ENCODE measurements at places on chromosomes 6 and 20.
A peak's percentile ranks its signal among the peaks of the same experiment; 100 is the strongest.

DNA sequence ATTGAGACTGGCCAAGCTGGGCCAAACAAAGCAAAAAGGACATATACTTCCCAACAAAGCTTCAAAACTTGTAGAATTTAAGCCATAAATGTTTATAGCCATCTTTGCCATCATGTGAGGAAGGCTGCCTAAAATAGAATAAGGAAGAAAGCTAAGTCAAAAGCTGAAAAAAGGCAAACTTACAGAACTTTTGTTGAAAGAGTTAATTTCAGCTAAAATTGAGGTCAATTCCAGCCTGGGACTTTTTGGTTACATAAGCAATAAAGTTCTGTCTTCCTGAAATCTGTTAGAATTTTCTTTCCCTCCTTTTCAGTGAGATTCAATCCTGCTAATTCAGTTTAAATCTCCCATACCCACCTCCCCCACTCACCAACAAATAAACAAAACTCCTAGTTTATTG, 227.9 kb upstream of the MARCKS start:
- no peak for DNase-seq

DNA sequence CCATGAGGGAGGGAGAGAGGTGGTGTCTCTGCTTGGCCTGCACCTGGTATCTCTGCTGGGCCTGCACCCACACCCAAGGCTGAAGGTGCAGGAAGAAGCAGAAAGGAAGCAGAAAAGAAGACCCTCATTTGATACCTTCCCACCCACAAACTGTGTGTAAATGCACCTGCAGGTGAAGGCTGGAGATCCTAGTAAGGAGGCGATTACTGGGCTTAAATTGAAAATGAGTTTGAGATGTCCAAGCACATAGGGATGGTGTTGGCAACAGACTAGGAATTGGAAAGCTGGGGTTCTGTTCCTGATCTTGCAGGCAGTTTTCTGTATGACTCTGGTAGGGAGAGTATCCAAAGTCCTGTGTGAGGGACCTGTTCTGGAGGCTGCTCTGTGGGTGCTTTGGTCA, 74.7 kb downstream of the LYRM2 start:
- DNase-seq: no peak

DNA sequence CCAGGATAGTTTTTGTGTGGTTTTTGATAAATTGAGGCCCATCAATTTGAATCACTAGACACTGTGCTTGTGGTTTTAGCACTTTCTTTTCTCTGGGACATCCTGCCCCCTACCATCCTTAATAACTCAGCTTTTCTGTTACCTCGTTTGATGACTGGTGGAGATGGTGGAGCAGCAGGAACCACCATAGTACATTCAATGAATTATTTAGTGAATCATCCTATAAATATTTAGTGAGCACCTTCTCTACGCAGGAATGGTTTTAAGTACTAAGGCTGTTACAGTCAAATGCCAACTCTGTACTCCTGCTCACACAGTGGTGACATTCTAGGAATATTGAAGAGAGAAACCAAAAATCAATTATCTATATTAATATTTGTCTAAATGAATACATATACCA, 585.2 kb downstream of the HAO1 start:
- no peak for DNase-seq

GRCh38 chr6:46586906-46587305, 65.7 kb downstream of the CYP39A1 start:
- no peak for DNase-seq

DNA sequence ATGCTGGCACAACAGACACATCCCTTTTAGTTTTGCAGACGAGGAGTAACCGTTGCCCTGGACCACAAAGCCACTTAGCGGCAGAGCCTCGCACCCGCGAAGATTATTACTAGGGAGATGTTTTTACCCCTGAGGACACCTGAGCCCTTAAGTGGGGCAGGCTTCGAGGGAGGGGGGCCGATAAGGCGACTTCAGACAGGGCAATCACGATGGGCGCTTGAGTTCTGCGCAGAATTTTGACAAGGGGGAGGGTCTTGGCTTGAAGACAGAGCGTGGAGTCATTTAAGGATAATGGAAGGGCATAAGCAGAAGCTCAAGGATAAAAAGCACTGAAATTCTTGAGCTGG, 650 bp upstream of the TTK start:
- no peak for DNase-seq

DNA sequence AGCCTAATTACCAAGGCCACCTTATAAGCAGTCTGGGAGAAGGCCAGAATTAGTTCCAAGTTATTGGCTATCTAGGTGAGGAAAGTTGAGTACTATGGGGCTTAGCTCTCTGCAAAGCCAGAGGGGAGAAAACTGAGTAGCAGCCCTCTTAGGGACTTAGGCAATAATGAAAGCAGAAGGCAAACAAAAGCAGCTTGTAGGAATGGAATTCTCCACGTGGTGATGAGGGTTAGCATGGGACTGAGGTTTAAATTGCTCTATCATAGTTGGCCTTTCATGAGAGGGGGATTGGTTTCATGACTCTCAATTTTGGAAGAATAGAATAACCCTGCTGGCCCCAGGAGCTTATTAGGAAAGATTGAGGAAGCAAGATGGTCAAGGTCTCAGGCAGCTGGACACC, 7.0 kb upstream of the UBE2J1 start:
- DNase-seq: no peak

GRCh38 chr20:2767768-2768631, 32.4 kb downstream of the CPXM1 start:
- no peak for DNase-seq

- no peak for DNase-seq
These were observed 12.0 kb upstream of the DTNBP1 start for GRCh38 chr6:15674690-15675386.

GRCh38 chr20:23628402-23629016, 9.2 kb downstream of the CST3 start:
- DNase-seq: no peak

DNA sequence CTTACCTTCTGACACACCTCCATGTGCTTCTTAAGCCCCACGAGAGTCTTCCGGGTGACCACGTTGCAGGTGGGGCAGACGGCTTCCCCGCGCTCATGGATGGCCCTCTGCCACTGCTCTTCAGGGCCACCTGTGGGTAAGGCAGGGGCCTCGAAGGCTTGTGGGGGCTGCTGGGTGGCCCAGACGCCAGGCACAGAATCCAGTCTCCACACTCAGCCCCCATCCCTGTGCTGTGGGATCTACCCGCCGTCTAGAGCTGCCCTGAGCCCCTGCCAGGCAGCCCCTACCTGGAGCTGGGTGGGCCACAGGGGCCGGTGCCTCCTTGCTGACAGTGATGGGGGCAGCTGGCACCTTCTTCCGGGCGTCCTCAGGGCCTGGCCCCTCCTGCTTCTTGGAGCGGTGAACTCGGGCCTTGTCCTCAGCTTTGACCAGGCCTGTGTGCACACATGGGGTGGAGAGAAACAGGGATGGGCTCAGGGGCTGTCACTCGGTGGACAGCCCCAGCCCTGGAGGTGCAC, 5.9 kb downstream of the ZNF512B start:
- DNase-seq: no peak

- no peak for DNase-seq
These were observed 199.5 kb upstream of the CNR1 start for GRCh38 chr6:88365656-88366055.

- no peak for DNase-seq
These were observed 54.1 kb downstream of the UBE2V1 start for GRCh38 chr20:50058662-50059402.

DNA sequence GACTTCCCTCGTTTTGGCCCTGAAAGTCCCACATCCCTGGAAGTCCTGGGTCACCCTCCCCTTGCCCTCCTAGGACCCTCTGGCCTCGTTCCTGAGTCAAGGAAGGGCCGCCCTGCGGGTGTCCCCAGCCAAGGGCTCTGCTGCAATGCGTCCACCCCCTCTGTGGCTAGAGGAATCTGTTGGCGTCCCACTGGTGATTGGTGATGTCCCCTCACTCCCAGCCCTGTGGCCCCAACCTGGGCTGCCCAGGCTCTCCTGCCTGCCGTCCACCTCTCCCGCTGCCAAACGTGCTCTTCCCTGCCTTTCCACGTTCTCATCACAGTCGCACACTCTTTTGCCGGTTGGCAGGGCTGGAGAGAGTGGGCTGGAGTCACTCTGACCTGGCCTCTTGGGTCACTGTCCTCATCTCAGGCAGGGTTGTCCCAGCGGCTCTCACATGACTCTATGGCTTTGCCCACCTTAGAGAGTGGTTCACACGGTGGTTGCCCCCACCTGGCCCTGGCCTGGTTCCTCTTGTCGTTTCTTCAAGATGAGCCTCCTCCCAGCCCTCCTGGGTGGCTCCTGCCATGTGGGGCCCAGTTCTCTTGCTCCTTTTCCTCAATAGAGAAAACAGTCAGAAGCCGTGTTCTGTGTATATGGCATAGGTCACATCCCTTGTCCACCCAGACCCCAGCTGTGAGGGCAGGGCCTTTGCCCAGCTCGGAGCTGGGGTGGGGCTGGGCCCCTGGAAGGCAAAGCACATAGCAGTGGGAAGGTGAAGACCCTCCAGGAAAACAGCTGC, 100.9 kb downstream of the TMEM242 start:
- DNase-seq: no peak

DNA sequence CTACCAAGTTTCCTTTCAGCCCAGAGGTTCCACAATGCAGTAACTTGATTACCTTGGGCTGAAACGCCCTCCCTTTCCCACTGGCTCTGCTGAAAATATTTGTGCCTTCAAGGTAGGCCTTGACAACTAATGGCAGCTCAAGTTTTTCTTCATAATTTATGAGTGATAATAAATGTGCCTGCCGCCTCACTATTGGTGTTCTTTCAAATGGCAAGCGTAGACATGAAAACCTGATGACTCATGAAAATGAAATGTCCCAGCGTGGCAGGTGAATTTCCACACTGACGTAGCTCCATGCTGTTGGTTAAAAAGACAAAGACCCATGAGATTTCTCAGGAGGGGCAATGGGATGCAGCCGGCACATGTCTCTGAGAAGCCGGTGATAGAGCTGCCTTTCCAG, 107.2 kb upstream of the GGTLC1 start:
- no peak for DNase-seq

DNA sequence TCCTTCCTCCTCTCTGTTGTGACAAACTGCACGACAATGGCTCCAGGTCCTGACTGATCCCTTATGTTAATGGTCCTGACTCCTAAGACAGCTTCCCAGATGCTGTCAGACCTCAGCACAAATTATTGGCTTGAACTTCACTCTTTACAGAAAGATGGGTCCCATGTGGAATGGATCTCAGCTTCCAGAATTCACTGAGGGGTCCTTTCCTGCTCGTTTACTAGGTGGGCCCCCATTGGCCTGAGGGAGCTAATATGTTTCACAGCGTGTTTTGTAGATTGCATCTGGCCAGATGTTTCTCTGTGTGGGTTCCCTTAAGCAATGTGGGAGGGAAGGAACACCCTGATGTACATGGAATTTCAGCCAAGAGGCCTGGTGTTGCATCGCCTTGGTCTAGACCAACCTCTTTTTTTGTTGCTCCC, 826.6 kb downstream of the MAFB start:
- no peak for DNase-seq

DNA sequence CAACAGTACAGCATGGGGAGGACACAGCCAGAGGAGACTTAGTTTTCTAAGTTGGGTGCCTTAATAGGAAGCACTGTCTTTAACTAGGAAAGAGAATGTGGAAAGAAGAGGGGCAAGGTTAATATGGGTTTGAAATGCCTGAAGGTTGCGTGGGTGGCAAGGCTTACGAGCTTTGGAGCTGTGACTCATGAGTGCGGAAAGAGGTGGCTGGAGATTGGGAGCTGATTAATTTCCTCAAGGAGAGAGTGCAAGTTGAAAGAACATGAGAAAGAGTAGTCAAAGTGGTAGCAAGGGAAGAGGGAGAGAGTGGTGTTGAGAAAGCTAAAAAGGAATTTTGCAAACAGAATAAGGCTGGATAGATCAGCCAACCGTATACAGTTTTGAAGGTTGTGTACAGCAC, 315.1 kb upstream of the PRND start:
- DNase-seq: no peak

- DNase-seq: no peak
These were observed 25.3 kb downstream of the ACSS1 start for GRCh38 chr20:25032478-25033264.

GRCh38 chr6:158595223-158595622, 35.3 kb downstream of the TMEM181 start:
- DNase-seq: peak; percentile 17

DNA sequence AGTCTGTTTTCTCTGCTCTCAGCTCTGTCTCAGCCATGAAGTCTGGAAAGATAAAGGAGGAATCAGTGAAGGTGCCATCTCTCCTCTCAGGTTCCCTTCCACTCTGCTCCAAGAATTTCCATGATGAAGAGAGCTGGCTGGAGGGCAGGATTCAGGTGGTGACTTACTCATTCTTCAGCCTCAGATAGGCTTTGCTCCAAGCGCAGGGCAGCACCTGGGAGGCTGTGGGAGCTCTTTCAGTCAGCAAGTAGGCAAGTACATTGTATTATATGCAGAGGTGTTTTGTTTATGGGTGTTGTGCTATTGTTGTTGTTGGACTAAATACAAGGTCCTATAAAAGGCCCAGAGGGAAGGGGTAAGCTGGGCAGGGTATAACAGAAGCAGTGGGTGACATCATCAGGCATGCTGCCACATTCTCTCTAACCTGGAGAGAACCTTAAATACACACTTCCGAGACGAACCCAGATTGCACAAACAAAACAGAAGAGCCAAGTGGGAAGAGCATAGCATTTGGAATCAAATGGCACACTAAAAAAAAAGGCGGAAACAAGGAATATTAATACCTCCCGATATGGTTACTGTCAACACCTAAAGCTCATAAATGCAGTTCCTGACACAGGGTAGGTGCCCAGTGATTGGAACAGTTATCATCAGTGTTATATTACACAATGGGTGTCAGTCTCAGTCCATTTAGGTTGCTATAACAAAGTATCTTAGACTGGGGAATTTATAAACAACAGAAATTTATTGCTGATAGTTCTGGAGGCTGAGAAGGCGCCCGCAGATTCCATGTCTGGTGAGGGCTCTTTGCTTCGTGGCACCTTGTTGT, 14.5 kb upstream of the PSMG4 start:
- no peak for DNase-seq

DNA sequence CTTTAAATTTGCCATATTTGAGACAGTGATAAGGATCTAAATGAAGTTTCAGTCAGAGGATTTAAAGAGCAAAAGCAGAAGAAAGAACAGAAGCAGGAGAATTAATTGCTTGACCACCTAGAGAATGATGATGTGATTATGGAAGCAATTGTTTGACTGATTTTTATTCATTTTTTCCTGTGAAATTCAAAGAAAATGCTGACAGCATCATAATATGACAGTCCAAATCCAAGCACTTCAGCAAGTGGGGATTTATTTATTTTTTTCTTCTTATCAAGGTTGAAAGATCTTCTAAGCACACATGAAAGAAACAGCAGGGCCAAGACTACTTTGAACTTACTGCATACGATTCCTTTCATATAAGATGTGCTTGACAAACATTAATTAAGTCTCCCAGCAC, 125.2 kb downstream of the BMP2 start:
- DNase-seq: no peak

GRCh38 chr6:57822896-57823358, 505.5 kb downstream of the PRIM2 start:
- DNase-seq: no peak

GRCh38 chr6:12481292-12481691, 191.1 kb downstream of the EDN1 start:
- DNase-seq: no peak
